ENCODE measurements at places on chromosomes 12 and 14.

DNA sequence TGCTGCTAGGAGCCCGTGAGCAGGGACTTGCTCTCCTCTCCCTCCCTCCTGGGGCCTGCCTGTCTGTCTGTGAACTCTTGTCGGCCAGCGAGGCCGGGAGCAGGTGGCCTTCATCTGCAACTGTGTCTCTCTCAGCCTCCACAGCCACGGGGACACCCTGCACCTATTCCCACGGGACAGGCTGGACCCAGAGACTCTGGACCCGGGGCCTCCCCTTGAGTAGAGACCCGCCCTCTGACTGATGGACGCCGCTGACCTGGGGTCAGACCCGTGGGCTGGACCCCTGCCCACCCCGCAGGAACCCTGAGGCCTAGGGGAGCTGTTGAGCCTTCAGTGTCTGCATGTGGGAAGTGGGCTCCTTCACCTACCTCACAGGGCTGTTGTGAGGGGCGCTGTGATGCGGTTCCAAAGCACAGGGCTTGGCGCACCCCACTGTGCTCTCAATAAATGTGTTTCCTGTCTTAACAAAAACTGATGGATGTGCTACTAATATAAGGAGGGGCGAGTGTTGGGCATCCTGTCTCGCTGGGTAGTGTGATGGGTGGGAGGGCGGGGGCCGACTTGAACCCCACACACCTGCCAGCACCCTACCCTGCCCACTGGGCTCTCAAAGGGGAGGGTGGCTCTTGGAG is 34.8 kb downstream of the MEG3 start:
- DNase-seq = no peak

DNA sequence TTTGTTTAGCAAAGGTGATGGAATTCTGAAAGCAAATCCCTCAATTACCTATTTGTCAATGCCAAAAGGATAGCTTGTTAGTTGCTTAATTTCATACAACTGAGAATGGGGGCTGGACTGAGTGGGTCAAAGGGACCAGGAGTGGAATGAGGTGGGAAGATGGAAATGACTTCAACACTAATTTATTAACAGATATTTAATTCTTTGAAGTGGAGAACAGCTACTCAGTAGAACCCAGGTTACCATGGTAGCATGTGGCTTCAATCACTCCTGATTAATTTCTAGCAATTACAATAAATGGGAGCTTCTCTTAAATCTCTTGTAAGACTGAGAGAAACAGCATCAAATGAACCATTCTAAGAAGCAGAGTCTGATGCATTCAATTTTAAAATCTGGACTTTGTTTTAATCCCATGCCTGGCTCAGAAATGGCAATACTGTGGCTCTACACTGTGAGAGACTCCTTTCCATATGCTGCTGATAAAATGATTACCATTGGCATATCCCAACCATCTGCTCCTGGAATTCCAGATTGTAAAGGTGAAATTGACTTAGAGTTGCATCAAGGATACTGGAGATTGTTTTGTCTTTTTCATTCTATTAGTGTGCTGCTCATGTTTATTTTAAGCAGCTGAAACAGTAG is 607.8 kb downstream of the SNAPC1 start:
- no peak for DNase-seq

DNA sequence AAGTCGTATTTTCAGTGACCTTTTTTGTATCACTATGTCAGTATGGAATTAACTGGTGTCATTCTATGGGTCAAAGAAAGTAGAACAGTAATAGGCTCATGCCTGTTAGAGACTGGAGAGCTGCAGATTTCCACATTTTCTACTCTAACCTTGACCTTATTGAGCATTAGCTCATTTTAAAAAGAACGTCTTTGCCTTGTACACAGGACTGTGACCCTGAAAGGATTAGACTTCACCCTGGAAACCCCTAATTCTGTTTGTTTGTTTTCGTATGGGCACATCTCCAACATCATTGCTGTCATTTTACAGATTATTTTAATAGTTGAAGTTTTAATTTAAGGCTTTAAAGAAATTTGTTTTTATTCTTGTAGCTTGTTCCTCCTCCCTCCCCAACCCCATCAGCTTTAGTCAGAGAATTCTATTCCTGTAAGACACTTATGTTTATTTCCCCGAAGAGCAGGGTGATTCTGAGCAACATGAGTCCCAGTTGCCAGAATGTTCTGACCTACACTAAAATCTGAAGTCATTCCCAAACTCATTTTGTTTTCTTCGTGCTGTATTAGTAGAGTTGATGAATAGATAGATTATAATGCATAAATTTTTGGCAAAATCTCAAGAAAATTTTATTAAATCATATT is 451.3 kb downstream of the FOXG1 start:
- no peak for DNase-seq

GRCh38 chr12:570435-570920 is 92.8 kb downstream of the NINJ2 start:
- DNase-seq = peak; percentile 92

DNA sequence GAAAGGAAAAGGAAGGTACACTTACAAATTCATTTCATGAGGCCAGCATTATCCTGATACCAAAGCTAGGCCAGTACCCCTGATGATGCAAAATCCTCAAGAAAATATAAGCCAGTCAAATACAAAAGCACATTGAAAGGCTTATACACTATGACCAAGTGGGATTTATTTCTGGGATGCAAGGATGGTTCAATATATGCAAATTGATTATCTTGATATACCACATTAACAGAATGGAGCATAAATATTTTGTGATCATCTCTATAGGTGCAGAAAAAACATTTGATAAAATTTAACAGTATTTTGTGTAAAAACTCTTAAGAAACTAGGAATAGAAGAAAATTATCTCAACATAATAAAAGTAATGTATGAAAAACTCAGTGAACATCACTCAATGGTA is 97.0 kb upstream of the BCAT1 start:
- no peak for DNase-seq
